ENCODE measurements at places on chromosomes 12 and 14.

DNA sequence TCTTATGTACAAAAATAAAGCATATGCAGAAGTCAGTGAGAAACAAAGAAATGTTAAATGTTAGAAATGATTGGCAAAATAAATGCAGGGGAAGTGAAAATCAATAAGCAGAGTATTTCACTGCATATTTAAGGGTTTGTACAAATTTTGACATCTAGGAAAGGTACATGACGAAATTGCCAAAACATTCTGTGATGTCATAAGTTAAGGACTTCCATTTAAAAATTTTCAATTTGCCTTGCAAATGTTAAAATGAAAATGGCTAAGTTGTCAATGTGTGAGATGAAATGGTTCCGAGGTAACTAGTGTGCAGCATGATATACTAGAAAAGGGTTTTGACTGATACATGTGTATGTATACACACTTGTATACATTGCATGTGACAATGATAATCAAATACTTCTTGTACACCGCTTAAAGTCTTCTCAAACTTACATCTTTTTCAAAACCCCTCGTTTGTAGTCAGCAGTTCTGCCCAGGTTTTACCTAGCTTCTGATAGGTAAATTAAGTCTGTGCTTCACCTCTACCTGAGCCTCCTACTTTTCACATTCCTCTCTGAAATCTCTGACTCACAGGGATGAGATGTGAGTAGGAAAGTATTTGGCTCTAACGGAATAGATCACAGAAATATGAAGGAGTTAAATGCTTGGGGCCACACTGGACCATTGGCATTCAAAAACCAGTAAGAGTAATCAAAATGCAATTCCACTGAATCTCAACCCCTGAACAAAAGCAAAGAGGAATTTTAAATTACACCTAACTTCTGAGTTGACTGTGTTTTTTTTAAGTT, 442.4 kb upstream of the FOXG1 start:
- DNase-seq = no peak

- DNase-seq = no peak
These were observed 295.7 kb upstream of the PRKD1 start for GRCh38 chr14:30223385-30223785.

DNA sequence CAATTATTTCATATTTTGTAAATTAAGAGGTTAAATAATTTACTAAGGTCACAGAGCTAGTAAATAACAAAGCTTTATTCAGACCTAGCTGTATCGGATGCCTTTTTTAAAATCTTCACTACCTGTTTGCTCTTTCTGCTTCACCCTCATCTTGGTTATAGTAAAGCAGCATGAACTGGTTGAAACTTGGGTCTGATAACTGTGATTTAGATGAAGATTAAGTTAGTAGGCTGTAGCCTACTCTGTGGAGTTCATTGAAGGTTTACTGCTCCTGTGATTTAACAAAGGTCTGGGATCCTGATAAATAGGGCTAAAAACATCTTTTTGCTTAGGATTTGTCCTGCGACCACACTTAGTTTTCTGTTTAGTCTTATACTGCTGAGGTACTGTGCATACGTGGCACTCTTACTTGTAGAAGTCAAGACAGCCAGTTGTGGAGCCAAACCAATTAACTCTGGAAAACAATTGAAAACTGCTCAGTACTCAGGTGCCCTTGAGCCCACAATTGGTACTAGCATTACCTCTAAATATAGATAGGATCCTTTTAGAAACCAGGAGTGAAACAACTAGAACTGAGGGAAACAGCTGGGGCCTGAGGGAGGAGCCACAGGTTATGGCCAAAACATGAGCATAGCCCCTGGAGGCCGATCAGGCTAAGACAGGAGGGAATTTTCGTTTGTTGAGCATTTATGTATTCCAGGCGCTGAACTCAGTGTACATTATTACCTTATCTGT, 2.3 kb downstream of the SPATS2 start:
- peak; percentile 79 for DNase-seq

- no peak for DNase-seq
These were observed 941 bp upstream of the PPP1CC start for GRCh38 chr12:110743571-110744093.

DNA sequence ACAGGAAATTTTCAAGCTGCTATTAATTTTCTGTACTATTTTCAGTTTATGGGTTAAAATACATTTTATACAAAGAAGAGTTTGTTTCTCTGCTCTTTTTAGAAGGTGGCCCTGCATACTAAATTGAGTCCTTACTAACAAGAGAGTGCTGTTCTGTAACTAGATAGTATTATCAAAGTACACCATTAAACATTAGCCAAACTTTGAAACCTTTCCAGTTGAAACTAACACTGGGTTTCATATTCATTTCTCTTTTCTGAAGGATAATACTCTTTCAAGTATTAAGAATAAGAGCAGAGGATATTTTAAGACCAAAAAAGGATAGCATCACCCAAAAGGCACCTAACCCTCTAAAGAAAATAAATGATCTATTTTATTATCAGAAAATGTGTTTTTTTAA, 47.2 kb downstream of the PEBP1 start:
- no peak for DNase-seq

- DNase-seq = no peak
These were observed 34.8 kb downstream of the CFAP251 start for GRCh38 chr12:121953117-121953692.

DNA sequence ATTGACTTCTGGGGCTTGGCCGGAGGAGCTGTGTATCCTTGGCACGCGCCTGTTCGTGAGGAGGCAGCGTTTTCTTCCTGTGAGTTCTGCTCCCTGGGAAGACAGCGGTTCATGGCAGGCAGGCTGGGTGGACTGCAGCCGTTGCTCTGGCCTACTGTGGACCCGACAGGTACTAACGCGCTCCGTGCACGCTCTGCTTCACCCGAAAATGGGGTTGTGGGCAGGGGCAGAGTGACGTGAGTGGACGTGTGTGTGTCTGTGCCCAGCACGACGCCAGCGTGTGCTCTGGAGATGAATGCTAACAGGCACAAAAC, 179.1 kb downstream of the KIF26A start:
- no peak for DNase-seq

- DNase-seq = no peak
These were observed 146.4 kb upstream of the ARHGAP5 start for GRCh38 chr14:31930493-31931240.

DNA sequence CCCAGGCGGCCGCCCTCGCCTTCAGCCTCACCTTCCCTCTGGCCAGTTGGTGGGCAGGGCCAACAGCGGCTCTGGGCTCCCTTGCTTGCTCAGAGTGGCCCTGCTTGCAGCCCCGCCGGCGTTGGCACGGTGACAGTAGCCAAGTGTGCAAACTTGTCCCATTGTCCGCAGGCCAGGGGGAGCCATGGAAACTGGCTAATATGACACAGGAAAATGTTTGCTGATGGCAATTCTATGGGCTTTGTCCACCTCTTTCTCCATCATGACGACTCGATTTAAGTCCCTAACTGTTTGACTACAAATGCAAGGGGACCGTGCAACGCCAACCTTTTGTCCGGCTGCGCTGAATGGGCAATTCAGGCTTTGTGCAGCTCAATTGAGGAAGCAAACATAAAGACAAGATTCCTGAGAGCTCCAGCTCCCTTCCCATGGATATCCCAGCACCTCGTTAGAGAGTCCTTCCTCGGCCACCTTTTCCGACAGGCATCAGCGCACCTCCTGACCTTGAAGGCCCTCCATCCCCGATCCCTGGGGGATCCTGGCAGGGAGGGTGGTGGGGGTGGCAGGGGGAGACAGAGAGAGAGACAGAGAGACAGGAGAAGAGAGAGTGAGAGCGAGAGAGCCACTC, 785 bp upstream of the FAM181A start:
- DNase-seq = no peak

- no peak for DNase-seq
These were observed 57.7 kb downstream of the ETNK1 start for GRCh38 chr12:22682663-22683062.

- no peak for DNase-seq
These were observed 21.0 kb upstream of the SNX6 start for GRCh38 chr14:34650786-34651584.

GRCh38 chr14:23181453-23181852, 2.0 kb downstream of the SLC7A8 start:
- no peak for DNase-seq

DNA sequence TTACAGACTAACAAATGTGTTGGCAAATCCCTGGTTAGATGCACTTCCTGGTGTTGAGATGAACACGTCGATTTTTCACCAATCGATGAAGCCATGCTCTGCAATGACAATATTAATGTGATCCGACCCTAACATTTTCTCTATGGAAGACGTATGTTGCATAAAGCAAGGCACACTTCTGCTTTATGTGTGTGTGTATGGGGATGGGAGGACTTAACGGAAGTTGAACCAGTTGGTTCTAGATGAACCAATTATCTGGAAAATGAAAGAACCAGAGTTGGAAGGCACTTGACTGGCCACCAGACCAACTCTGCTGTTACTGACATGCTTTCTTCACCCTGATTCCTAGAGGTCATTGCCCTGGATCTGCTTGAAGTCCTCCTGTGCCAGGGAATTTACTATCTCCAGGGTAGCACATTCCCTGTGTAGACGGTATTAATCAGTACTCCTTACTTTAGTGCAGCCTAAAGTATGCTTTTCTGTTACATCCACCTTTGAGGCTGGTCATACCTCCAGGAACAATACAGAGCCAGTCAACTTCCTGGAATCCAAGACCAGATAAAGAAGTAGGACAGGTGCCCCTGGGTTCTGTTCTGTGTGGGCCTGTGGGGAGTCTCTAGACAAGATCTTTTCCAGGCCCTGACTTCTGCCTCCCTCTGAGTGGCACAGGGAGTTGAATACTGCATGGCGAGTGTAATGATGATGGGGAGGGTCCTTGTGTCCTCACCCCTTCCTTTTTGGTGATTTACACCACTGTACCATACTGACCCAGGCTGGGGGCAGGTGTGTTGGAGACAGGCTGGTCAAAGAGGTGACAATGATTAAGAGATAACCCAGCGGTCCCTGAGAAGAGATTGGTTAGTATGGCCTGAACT, 4.1 kb downstream of the SDR39U1 start:
- no peak for DNase-seq

GRCh38 chr12:53205747-53206419, 1.2 kb downstream of the ITGB7 start:
- DNase-seq = no peak

DNA sequence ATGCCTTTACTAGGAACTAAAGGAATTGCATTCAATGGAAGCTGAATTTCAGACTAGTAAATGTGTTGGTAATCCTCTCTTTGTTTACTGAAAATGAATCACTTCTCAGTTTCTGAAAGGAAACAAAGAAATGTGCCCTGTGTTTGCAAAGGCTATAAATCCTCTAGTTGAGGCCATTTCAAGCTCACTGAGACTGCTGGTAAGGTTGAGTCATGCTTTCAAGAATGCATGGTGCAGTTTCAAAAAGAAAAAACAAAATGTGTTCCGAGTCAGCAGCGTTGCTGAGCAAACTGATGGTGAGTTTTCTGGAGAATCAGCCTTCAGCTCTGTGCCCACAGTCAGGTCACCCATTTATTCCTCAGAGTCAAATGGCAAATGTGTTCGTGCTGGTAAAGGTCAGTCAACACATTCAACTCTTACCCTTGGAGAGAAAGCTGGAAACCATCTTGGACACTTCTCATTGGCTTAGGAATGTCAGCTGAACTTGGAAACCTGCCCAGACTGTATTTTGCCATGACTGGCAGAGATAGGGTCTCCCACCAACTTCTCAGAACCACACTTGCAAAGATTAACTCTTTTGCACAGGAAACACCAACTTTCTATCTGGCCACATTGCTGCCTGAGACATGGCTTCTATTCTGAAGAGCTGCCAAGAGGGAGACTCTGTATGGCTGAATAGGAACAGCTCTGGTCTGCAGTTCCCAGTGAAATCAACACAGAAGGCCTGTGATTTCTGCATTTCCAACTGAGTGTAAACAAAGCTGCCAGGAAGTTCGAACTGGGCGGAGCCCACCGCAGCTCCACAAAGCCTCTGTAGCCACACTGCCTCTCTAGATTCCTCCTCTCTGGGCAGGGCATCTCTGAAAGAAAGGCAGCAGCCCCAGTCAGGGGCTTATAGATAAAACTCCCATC, 484.4 kb downstream of the ATP23 start:
- no peak for DNase-seq

DNA sequence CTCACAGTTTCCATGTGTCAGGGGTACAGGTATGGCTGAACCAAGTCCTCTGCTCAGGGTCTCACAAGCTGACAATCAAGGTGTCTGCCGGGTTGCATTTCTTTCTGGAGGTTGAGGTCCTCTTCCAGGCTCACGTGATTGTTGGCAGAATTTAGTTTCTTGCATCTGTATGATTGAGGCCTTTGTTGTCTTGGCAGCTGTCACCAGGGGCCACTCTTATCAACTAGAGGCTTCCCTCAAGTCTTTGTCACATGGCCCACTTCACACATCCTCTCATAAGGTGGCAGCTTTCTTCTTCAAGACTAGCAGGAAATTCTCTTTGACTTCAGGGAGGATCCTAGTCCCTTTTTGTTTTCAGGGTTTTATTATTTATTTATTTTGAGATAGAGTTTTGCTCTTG, 46.0 kb upstream of the FOS start:
- peak; percentile 29 for DNase-seq

- DNase-seq = no peak
These were observed 319.8 kb downstream of the ZFP36L1 start for GRCh38 chr14:68473069-68473468.

DNA sequence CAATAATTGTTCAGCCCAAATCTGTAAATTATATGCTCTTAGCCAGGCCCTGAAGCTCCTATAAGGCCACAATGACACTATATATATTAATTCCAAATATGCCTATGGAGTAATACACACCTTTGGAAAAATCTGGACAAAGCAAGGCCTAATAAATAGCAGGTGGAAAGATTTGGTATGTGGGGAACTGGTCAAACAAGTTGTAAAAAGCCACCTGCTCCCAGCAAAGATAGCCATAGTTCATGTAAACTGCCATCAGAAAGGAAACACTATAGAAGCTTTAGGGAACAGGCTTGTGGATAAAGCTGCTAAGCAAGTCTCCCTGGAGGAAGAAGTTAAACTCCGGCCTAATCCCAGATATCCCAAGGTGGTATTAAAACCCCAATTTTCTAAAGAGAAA, 29.7 kb downstream of the PRMT8 start:
- DNase-seq = no peak

- no peak for DNase-seq
These were observed 87.5 kb downstream of the DUSP16 start for GRCh38 chr12:12474931-12475795.

- no peak for DNase-seq
These were observed 404.0 kb upstream of the ATP2B1 start for GRCh38 chr12:90112666-90113065.

DNA sequence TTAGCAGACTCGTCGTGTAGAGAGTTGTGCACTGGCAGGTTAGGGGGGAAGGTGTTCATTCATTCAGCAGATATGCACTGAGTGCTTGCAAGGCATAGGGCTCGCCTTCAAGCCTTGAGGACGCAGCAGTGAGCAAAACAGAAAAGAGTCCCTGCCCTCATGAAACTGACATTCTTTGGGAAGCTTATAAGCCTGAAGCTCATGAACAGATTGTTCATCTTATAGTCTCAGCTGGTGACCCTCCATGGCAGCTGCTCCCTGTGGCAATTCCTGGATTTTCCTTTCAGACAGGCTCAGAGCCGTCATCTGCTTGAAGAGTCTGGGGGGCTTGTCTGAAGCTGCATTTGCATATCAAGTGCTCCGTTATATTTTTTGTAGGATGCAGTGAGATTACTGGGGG, 148.4 kb downstream of the PRKCH start:
- no peak for DNase-seq

- DNase-seq = no peak
These were observed 115.3 kb downstream of the ZNF664 start for GRCh38 chr12:124088217-124088907.

Measured in NAMALWA (cell line).